A172 (cell line): ENCODE measurements at places on chromosomes 1 and 21.

- DNase-seq, result no peak
Measured at GRCh38 chr1:93722081-93723031, 40.7 kb upstream of the BCAR3 start.

GRCh38 chr1:70331962-70332361 is 22.6 kb downstream of the ANKRD13C start:
- no peak for DNase-seq

- no peak for DNase-seq
Measured at GRCh38 chr1:110240476-110241210, 30.5 kb downstream of the KCNC4 start.

GRCh38 chr1:74522148-74522547 is 9.7 kb upstream of the LRRC53 start:
- no peak for DNase-seq

DNA sequence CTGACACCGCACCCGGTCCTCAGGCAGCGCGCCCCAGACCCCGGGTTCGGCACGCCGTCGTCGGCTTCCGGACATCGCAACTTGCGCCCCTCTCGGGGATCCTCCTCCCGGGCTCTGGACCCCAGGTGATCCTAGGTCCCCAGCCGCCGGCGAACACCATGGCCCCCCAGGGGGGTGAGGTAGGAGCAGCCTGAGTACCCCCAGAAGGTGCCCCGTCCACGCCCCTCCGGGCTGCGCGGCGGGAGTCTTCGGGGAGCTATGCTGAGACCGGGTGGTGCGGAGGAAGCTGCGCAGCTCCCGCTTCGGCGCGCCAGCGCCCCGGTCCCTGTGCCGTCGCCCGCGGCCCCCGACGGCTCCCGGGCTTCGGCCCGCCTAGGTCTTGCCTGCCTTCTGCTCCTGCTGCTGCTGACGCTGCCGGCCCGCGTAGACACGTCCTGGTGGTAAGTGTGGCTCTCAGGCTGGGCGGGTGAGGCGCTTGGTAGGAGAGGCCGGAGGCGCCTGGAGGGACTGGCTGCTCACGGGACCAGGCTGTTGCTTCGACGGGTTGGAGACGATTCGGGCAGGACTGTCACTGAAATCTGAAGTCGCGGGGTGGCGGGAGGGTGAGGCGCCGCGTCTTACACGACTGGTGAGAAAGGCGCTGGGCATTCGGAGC is 367 bp downstream of the WNT2B start:
- DNase-seq, result no peak

GRCh38 chr21:39048064-39048463 is 135.2 kb downstream of the PSMG1 start:
- no peak for DNase-seq

- DNase-seq, result no peak
Measured at GRCh38 chr1:244628789-244629188, 24.1 kb upstream of the DESI2 start.

GRCh38 chr1:231411036-231411531 is 11.0 kb downstream of the EGLN1 start:
- no peak for DNase-seq

GRCh38 chr1:20703124-20703756 is 14.6 kb downstream of the KIF17 start:
- no peak for DNase-seq

DNA sequence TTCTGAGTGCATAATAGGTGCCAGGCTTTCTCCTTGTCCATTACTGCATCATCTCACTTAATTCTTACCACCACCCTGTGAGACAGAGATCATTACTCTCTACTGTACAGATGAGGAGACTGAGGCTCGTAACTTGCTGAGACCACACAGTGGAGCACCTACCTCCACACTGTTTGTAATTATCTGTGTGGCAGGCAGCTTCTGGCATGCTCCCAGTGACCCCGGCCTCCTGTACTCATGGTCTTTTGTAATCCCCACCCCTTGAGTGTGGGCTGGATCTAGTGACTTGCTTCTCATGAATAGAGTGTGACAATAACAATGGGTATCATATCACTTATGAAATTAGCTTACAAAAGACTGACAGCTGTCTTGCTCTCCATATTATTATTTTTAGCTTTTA is 407.3 kb downstream of the MATN1 start:
- no peak for DNase-seq

DNA sequence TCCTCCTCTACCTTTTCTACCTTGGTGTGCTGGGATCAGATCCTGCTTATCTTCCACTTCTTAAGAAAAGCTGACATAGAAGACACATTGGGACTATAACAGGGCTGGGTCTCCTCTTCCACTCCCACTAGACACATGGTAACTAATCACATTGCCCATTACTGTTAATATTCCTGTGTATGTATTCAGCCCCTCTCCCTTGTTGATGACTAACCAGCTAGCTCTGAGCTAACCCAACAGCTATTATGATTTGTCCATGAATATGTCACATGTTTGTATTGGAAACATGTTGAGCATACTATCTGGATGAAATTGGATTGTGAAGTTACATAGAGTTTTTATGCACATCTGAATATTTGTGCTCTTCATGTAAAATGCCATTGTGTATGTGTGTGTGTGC is 52.9 kb downstream of the MPZL1 start:
- DNase-seq, result peak; percentile 18

DNA sequence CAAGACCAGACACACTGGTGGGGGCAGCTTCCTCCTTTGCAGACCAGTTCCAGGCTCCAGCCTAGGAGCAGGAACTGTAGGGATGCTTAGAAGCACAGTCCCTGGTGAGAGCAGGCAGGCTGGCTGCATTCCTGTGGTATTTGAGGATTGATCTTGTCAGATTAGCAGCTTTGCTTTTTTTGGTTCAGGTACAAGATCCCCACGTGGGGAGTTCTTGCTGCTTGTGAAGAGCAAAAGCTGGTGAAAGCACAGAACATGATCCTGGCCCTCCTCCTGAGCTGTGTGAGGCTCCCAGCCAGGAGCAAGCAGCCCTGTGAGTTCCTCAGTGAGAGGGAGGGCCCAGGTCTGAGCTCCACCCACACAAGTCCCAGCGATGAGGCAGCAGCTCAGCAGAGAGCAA is 75.3 kb upstream of the ARTN start:
- DNase-seq, result peak; percentile 98

GRCh38 chr21:32212116-32212515 is 66.7 kb downstream of the MIS18A start:
- no peak for DNase-seq

- DNase-seq, result no peak
Measured at GRCh38 chr1:175530183-175530582, 213.2 kb downstream of the TNR start.

GRCh38 chr21:39681257-39681656 is 63.7 kb upstream of the IGSF5 start:
- no peak for DNase-seq

GRCh38 chr1:27891196-27891889 is 19.0 kb downstream of the THEMIS2 start:
- DNase-seq, result no peak

GRCh38 chr1:181140398-181140797 is 51.9 kb downstream of the IER5 start:
- DNase-seq, result no peak

- DNase-seq, result no peak
Measured at GRCh38 chr1:209402697-209403096, 180.8 kb upstream of the CAMK1G start.

DNA sequence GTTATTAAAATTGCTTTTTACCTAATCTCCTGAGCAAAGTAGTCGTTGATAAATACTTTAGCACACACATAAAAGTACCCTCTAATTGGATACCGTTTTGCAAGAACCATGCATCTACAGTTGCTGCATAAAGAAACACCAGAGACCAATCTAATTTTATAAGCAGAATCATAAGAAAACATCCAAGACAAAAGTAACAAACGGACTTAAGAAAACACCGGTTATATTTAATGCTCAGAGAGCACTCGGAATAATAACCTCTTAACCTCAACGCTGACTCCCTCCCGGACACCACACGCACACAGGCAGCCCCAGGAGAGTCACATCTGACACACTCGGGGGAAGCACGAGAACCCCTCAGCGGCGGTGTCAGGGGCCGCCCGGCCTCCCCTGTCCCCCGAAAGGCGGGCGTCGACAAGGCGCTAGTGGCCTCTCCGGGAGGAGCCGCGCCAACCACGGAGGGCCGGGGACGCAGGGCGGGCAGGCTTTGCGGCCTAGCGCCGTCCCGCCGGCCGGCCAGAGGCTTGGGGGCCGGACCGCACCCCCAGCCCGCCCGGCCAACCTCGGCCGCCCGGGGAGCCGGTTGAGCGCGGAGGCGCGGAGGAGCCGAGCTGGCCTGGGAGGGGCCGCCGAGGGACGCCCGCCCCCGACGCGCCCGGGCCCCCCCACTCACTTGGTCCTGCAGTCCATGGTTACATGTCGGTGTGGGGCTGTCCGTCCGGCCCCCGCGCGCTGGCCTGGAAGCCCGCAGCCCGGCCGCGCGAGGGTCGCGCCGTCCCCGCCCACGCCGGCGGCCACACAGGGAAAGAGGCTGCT is 606 bp downstream of the DENND1B start:
- peak; percentile 22 for DNase-seq

GRCh38 chr1:214123061-214123784 is 135.4 kb downstream of the PROX1 start:
- DNase-seq, result peak; percentile 80

GRCh38 chr1:238537641-238538040 is 646.9 kb upstream of the ZP4 start:
- DNase-seq, result no peak

- DNase-seq, result no peak
Measured at GRCh38 chr21:34034369-34035014, 38.9 kb upstream of the MRPS6 start.

DNA sequence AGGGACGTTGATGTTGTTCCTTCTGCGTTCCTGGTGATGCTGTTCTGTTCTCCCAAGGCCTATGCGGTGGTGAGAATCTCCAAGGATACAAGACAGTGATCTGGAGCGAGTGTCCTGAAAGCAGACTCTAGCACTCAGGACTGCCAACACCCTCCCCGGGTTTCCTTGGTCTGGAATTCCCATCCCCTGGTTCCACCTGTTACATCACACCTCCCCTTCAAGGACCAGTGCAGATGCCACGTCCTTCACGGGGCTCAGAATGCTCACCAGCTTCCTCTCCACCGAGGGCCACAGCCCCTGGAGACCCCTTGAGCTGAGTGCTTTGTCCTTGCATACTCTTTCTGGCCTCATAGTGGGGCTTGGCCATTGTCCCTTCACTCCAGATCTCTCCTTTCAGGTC is 43.5 kb downstream of the B3GALT5 start:
- no peak for DNase-seq
